HCT116 (cell line): ENCODE measurements at places on chromosomes 6 and 20.

- DNase-seq, result no peak
Observed at GRCh38 chr20:60690771-60691170, 561.3 kb upstream of the CDH4 start.

GRCh38 chr6:168216117-168216516, 103.5 kb downstream of the DACT2 start:
- no peak for DNase-seq

- DNase-seq, result no peak
Observed at GRCh38 chr6:41467061-41467460, 79.1 kb upstream of the FOXP4 start.

DNA sequence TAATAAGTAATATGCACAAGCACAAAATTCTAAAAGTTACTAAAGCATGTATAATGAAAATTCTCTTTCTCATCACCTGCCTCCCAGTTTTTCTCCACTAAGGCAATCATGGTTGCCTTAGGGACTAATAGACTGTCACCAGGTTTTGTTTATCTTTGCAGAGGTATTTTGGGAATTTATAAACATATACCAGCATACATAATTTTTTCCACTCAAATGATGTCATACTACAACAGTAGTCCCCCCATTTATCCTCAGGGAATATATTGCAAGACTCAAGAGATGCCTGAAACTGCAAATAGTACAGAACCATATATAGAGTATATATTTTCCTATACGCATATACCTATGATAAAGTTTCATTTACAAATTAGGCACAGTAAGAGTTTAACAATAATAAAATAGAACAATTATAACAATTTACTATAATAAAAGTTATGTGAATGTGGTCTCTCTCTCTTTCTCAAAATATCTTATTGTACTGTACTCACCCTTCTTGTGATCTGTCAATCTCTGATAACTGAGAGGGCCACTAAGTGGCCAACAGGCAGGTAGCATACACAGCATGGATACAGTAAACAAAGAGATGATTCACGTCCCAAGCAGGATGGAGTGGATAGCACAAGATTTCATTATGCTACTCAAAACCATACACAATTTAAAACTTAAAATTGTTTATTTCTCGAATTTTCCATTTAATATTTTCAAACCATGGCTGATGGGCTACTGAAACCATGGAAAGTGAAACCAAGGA, 19.7 kb downstream of the RBL1 start:
- DNase-seq, result no peak

- no peak for DNase-seq
Observed at GRCh38 chr20:23099791-23100719, 13.9 kb upstream of the CD93 start.

DNA sequence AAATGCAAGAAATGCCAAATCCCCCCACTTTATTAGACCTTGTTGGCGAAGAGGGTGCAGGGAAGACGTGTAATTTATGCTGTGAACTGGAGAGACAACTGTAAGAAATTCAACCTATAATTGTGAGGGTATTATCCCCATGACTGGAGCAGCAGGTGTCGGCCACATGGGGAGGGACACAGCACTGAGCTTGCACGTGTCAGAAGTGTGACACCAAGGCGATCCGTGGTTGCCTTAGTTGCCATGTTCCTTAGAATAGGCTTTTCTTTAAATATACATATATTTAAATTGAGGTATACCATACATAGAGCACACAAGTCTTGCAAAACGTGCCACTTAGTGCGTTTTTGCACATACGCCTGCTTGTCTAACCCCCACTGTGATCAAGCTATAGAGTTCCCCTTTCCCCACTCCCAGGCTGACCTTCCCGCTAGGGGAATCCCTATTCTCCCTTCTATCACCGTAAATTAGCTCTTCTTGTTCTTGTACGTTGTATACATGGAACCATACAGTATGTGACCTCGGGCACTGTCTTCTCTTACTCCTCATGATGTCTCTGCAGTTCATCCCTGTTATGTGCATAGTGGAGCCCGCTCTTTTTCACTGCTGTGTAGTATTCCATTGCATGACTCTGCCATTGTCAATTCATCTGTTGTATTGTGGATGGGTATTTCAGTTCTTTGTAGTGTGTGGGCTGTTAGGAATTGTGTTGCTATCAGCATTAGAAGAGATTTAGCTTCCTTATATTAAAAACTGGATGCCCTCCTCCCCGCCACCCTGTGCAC, 81.6 kb upstream of the PMEPA1 start:
- DNase-seq, result no peak

DNA sequence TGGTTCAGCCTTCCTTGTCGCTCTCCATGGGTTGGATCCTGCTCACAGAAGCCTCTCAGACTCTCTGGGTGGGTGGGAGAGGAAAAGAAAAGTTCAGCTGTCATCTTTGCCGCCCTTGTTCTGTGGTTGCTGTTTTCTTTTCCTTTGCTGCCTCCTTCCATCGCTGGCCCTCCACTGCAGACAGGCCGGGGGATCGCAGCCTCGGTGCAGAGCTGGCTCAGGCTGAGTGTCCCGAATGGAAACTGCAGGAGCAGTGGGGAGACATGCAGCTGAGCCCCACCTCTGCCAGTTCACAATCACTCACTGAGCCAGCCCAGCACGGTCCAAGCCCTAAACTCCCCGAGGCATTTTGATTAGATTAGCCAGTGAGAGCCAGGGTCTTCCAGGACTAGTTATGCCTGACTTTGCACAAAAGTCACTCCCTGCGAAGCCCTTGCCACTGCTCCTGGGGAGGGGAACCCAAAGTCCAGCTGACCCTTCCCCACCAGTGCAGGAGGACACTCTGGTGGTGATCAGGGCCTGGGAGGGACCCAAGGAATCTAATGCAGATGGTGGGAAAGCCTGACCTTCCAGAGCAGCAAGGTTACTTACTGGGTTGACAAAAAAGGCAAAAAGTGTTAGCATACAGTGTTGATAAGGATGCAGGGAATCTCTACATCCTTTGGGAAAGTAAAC, 14.0 kb downstream of the NRN1 start:
- no peak for DNase-seq
